ENCODE measurements at places on chromosomes 7 and 10. TPM values are rescaled to one million over a fixed set of nuclear protein-coding genes. Genes with fewer than 3 reads are reported as not detected.

DNA sequence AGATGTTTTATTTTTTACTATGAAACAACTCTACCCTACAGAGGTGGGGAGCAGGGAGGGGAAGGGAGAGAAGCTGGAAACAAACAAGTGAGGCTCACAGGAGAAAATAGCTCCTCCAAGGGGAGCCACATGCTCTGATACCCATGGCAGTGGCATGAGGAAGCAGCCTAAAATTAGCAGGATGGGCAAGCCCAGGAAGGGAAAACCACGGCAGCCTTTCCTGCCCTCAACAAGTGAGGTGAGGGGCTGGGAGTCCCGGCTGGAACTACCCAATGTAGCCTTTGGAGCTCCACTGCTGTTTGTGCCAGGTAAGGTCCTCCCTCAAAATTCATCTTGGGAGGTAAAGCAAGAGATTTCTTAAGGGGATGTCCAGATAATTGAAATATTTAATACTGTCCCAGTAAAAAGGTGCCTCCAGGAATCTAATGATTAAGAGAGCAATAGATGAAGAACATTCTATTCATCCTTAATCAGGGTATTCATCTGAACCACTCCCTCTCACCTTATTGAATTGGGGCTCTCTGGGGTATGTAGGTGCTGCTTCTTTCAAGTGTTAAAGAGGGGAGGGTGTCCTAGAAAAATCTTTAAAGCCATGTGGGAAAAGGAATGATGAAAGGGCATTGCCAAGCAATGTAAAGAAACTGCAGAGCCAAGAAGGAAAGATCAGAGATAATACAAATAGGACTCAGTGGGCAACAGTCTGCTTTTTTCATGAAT, 12.8 kb upstream of the HERC4 start:
- no peak for DNase-seq

DNA sequence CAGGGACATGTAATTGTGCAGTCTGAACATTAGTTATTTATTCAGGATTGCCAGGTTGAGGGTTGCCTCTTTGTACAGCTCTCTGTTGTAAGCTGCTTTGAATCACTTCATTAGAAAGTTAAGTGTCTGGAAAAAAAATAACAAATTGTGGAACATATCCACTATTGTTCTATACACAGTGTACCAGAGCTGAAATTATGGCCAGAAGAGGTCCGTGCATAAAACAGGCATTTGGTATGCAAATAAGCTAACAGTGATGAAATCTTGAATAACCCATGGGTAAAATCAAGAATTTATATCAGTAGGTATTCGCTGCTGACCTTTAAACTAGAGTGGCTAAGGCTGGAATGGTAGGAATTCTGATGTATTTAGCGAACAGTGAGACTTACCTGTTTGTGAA, 152.1 kb downstream of the LHFPL3 start:
- DNase-seq = no peak

DNA sequence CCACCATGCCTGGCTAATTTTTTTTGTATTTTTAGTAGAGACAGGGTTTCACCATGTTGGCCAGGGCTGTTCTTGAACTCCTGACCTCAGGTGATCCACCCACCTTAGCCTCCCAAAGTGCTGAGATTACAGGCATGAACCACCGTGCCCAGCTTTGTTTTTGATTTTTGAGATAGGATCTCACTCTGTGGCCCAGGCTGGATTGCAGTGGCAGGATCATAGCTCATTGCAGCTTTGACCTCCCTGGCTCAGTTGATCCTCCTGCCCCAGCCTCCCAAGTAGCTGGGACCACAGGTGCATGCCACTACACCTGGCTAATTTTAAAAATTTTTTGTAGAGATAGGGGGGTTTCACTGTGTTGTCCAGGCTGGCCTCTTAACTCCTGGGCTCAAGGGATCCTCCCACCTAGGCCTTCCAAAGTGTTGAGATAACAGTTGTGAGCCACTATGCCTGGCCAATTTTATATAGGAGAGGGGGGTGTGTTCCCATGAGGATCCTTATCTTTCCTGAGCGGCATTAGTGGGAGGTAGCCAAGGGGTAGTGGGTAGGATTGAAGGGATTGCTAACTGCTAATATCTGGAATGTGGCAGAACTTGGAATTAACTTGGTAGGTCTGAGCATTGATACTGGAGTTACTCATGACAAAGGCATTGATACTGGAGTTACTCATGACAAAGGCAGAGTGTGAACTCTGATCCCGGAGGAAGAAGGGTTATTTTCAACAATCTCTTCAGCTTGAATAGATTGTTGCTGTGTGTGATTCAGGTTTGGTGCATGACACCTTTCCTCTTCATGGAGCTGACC, 1.0 kb upstream of the NOLC1 start:
- no peak for DNase-seq

- no peak for DNase-seq
These were observed 143.3 kb downstream of the CALN1 start for GRCh38 chr7:72268796-72269195.

GRCh38 chr7:2873146-2873545, 29.0 kb upstream of the GNA12 start:
- DNase-seq = no peak

- DNase-seq = no peak
These were observed 346.6 kb downstream of the IPMK start for GRCh38 chr10:57921140-57921539.

GRCh38 chr7:67429735-67430134, 433.1 kb downstream of the TYW1 start:
- no peak for DNase-seq

DNA sequence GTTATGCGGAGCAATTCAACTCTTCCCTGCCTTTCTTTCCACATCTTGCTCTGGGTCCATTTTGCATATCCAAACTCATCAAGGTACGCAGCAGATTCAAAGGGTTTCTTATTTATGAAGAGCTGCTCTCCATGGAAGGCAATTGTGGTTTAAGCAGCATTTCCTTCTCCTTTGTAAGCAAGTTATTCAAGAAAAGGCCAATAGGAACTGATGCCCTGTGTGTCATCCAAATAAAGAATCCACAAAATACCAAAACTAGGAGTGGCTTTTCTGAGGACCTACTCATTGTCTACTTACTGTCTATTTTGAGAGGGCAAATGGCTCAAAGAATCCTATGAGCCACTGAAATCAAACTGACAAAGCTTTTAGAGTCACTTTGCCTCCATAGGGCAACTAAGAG, 253.1 kb downstream of the PTEN start:
- no peak for DNase-seq

- DNase-seq = no peak
These were observed 22.1 kb downstream of the HSPA12A start for GRCh38 chr10:116720241-116720643.

DNA sequence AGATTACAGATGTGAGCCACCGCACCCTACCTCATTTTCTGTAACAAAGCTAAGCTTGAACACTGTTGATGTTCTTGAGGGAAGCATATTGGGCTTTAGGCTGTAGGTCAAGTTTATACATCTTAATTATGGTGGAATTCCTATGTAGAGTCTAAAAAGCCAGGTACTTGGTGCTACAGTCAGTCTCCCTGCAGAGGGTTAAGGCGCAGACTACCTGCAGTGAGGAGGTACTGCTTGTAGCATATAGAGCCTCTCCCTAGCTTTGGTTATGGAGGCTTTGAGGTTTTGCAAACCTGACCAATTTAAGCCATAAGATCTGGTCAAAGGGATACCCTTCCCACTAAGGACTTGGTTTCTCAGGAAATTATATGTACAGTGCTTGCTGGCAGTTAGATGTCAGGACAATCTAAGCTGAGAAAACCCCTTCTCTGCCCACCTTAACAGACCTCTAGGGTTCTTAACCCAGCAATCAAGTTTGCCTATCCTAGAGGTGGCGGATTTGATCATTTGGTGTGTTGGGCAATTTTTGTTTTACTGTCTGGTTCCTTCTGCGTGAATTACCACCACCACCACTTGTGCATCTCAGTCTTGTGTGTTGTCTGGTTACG, 6.0 kb downstream of the PPIA start:
- no peak for DNase-seq

- DNase-seq = no peak
These were observed 6.0 kb downstream of the CYREN start for GRCh38 chr7:135164357-135165061.

GRCh38 chr7:100220586-100221230, 959 bp downstream of the PVRIG start:
- no peak for DNase-seq

DNA sequence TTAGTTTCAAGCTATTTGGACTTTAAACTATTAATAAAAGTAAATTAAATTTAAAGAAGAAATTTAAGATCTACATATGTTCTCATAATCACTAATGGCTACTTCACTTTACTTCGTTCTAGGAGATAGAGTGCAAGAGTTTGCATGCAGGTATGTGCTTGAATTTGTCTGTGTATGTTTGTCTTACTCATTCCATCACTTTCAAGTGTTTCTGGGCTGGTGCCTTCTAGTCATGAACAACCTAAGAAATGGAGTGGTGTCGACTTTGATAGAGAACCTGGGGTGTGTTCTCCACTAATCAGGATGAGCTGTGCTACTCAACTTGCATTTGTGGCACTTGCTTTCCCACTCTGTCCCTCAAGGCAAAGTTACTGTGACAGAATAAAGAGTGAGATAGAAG, 169.9 kb downstream of the KCND2 start:
- DNase-seq = no peak

DNA sequence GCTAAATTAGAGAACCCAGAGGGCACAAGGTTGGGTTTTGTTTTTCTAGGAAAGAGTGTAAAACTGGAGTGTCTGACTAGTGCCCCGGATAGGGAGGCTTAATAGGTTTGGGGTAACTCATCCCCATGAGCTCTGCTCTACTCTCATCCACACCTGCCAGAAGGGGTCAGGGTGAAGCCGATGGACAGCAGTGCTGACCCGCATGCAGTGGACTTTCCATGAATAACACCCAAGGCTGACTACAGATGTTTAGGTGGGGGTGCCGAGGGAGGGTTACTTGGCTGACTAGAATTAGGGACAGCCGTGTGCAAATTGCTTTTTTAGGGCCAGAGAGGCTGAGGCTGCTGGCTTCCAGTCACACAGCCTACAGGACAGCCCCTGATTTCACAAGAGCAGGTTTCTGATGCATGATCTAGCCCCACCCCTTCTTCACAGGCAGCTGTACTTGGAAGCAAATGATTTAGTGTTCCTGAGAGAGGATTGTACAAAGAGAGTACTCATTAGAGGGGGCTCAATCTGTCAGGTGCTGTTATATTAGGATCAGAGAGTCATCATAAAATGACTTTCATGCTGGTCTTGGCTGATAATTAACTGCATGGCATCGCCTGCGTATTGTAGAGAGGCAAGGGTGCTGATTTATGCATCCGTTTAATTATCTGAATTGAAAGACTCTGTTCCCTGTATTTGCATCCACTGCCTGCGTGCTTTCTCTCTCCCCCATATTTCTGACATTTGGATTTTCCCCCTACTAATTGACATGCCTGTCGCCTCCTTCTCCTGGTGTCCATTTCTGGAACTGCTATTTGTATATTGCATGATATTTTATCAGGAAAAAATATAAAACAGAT, 9.5 kb downstream of the INHBA start:
- no peak for DNase-seq

GRCh38 chr7:83451501-83452045, 197.4 kb downstream of the SEMA3E start:
- DNase-seq = no peak

GRCh38 chr7:120994512-120995410, 6.2 kb downstream of the CPED1 start:
- DNase-seq = no peak

DNA sequence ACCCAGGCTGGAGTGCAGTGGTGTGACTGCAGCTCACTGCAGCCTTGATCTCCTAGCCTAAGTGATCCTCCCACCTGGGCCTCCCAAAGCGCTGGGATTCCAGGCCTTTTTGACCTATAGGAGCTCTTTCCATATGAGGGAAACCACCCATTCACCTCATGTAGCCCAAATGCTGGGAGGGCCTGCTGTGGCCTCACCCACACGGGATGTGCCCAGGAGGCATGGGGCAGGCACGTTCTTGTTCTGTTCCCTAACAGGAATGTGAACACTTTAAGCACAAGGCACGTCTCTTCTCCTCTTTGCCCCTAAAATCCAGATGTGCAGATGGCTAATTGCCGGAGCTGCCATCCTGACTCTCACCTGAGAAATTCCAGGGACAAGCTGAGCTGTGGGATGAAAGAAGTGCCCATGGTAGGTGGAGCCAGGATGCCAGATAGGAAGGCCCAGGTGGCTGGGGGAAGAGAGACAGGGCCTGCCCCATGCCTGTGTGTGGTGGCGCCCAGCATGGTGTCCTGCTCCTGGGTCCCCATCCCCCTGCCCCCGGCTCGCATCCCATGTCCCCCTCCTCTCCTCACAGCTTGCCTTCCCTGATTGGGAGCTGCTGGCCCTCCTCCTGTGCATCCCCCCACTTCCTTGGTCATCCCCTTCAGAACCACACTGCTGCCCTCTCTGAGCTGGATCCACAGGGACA, 17.3 kb downstream of the CAMK2B start:
- DNase-seq = peak; percentile 4

DNA sequence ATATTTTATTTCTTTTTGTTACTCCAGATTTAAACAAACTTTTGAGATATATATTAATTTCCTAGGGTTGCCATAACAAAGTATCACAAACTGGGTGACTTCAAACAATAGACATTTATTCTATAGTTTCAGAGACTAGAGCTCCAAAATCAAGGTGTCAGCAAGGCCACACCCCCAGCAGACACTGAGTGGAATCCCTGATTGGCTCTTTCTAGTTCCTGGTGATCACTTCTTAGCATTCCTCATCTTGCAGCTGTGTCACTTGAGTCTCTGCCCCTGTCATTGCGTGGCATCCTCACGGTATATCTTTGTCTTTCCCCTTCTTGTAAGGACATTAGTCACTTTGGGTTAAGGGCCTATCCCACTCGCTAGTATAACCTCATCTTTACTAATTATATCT, 7.6 kb upstream of the SLC26A3 start:
- no peak for DNase-seq

DNA sequence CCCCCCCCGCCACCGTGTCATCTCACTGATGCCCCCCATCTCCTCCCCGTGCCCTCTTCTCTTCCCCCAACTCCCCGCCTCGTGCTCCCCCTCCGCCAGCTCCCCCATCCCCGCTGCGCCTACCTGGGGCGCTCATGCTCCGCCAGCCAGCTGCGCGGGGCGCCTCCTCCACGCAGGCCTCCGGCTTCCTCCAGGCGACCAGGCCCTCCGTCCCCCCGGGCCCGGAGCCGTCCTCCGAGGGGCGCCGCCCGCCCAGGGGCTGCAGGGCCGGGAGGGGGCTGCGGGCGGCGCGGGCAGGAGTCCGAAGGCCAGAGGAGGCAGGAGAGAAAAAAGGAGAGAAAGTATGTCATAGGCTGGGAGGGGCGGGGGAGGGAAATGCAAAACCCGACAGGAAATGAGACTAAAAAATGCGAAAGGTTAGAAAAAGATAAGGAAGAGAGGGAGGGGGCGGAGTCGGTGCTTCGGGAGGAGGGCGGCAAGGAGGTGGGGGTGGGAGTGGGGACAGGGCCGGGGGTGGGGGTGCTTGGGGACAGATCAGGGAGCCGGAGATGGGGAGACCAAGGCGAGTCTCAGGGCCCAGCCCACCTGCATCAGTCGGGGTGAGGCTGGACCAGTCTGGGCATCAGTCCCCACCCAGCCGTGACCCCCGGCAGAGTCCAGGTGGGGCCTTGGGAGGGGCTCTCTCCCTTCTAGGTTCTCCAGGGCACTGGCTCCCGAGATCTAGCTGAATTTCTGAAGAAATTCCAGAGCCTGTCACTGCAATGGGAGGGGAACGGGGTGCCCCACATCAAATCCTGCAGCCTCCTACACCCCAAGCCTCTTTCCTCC, at the start of gene CARD11:
Gene CARD11 (minus strand): TSS at position 324 of the 828 bp plus-strand sequence. CDS start 85,361 bp downstream, outside the sequence.
- no peak for DNase-seq

SPDYE2B gene
- total RNA-seq = 10.6 TPM

WNT16 gene
- 0.12 TPM for total RNA-seq

HOXA1 gene
- 0.37 TPM for total RNA-seq

PON1 gene
- 0.12 TPM for total RNA-seq

AKR1D1 gene
- total RNA-seq = 1.3 TPM

DUSP5 gene
- 57.5 TPM for total RNA-seq

NAT16 gene
- 0.50 TPM for total RNA-seq

KCNIP2 gene
- total RNA-seq = 6.8 TPM

DNAJC12 gene
- total RNA-seq = 23.3 TPM
